NCI-H1092 treated with DMSO at 0.1 percent for 48 hours (cell line): ENCODE measurements at places on chromosomes 7 and 10.

DNA sequence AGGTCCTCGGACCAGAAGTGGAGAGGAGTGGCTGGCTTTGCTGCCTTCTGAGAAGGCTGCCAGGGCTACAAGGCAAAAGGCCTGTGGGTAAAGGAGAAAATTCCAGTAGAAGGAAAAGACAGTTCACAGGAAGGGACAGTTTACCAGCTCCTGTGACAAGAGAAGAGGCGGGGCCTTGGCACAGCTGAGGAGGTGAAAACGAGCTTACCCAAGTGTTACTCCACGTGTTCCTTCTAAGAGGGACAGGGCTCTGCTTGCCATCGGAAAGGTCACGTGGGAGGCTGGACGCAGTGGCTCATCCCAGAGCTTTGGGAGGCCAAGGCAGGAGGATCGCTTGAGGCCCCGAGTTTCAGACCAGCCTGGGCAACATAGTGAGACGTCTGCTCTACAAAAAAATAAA is 129.4 kb upstream of the ZNF746 start:
- DNase-seq: no peak

- no peak for DNase-seq
Measured at GRCh38 chr10:132990684-132991545, 48.5 kb upstream of the CFAP46 start.

- no peak for DNase-seq
Measured at GRCh38 chr7:27224983-27225934, 17.3 kb upstream of the EVX1 start.

DNA sequence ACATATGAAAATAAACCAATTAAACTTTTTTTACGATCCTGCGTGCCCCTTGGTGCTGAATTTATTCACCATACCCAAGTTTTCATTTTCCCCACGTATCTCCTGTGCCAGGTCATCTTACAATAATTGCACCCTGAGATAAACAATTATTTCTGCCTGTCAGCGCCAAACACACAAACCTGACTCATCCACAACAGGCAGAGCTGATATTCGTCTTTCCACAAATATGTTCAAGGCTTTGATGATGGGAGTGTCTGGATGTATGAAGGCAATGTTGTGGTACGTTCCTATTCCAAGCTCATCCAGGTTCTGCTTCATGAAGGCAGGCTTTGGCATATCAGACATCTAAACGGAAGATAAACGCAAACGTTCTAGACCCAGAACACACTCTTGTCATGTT is 45.8 kb upstream of the RHEB start:
- no peak for DNase-seq

DNA sequence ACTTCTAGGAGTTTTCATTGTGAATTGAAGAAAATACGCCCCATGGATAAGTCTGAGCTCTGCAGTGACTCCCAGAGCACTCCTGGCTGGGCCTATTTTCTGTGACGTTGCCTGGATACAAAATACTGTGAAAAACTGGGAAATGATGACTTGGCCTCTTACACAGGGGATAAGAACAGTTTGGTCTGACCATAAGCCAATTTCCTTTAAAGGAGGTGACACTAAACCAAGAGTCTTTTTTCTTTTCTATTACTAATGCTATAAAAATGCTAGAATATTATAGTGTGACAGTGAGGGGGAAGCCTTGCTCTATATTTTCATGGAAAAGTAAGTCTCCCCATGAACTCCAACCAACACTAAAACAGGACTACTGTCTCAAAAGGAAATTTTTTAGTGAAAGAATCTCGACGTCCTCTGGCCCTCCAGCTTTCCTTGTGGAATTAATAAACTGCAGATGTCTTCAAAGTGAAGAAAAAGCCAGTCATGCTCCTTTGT is 45.5 kb downstream of the MYOF start:
- DNase-seq: no peak

DNA sequence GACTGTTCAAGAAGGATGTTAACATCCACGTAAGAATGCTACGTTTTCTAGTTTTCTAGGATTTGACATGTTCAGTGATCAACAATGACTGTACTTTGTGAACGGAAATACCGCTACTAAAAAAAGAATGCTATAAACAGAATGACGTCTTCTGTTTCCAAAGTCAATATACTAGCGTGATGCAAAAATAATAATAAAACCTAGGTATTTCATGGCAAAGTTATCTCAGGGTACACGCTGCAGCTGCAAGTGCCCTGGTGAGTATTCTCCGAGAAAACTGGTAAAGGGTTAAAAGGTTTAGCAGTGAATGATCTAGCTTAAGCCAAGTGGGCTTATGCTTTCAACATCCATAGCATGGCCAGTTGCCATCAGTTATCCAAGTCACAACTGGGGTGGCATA is 653.3 kb upstream of the PFKP start:
- no peak for DNase-seq

GRCh38 chr7:54858008-54858692 is 99.1 kb upstream of the SEC61G start:
- DNase-seq: no peak

- DNase-seq: no peak
Measured at GRCh38 chr10:97905276-97905675, 55.6 kb downstream of the GOLGA7B start.

DNA sequence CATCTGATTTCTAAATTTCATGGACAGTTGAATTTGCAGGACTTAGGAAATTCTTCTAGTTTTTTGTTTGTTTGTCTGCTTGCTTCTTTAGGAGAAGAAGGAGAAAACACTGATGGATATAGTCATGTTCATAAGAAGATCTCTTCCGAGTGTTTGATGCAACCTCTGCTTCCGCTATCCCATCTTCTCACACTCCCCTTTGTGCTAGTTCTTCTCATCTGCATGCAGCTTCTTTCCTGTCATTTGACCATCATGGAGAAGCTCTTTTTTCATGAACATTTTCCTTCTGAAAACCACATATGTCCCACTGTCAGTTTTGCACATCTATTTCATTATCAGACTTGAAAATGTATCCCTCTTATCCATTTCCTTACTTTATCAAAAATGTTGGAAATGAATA is 346.9 kb upstream of the PRKCQ start:
- DNase-seq: no peak

DNA sequence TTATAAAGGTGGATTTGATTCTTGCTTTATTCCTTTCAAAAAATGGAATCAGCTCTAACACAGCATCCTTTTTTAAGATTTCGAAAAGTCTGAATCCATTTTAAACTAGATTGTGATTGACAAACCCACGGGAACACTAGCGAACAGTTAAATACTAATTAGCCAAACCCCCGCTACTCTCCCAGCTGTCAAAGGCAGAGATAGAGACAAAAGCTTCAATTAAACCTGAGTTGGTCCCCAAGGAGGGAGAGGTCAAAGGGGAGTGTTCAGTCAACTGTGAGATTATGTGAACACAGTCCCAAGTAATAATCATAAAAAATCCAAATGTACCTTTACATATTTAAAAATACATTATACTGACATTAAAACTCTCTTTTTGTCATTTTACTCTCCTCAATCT is 65.7 kb upstream of the TBX20 start:
- no peak for DNase-seq

DNA sequence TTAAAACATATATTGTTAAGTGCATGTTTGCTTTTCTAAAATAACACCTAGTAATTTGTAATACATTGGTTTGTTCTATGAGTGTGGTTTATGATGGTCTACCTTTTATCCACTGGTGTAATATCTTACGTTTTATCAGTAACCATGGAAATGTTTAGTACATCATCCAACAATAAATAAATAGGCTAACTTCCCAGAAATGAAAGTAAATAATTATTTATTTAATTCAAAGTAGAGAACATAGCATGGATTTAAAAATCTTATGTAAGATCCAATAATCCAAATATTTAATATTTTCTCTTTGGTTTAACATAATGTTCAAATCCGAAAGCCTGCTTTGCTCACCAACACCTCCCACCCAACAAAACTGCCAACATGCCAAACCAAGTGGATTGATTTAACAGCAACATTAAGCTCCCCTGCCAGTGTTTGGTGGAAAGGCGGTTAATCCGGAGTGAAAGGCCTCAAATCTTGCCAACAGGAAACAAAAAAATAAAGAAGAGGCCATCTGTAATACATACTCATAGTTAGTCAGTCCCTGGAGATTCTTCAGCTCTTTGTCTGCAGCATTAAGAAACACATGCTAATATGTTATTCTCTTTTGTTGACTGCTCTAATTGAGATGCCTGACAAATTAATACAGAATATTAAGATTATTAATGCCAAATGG is 897.8 kb downstream of the CNTNAP2 start:
- DNase-seq: peak; percentile 50

DNA sequence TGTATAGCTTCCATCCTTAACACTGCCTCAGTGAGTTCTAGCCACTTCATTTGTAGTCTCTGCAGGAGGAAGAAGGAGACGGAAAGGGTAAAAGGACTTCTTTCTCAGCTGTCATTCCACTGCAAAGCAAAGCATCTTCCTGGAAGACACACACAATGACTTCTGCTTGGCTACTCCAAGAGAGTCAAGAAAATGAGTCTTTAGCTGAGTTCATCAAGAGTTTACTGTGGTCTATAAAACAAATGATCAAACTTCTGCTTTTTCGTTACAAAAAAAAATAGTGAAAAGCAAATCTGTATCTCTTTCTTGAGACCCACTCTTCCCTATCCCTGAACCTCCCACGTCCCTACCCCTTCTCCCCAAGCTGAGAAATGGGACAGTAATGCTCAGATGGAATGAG is 205.0 kb upstream of the AHR start:
- no peak for DNase-seq

DNA sequence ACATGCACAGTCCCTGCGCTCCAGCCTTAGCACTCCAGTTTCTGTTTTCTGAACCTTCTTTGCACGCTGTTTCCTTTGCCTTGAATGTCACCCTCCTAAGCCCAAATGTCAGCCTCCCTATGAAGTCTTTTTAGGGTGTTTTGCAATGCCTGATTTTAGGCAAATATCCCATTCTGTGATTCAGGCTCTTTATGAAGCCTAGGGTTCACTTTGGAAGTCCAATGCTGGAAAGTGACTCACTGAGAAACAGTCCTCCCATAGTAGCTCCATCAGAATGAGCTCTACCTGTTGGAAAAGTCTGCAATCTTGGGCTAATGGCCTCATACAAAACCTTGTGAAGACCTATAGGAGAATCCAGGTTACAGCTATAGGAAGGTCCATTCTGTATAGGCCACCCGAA is 5.3 kb downstream of the LAMB4 start:
- DNase-seq: no peak

DNA sequence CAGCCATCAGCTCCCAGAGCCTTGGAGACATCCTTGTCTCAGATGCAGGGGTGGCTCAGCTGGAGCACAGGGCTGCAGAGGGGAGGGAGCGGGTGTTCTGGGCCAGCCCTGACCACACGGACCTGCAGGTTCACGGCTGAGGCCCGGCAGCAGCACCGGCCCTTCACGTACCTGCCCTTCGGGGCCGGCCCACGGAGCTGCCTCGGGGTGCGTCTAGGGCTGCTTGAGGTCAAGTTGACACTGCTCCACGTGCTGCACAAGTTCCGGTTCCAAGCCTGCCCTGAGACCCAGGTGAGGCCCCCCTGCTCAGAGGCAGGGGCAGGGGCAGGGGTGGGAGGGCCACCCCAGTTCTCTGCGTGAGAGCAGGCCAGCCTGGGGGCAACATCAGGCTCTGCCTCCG is 45.2 kb downstream of the PARP12 start:
- DNase-seq: no peak

- DNase-seq: no peak
Measured at GRCh38 chr7:78178319-78178718, 379.7 kb downstream of the PHTF2 start.
